OCI-LY7 (cell line): ENCODE measurements at places on chromosomes 3 and 15. TPM values are rescaled to one million over a fixed set of nuclear protein-coding genes. Genes with fewer than 3 reads are reported as not detected.

Gene ZCWPW2
- 0.31 and 0.32 TPM in 2 replicates for total RNA-seq

Gene SUSD5
- total RNA-seq, result not detected in 2 replicates

Gene WDR82
- 66.2 and 67.9 TPM in 2 replicates for total RNA-seq

Gene ABHD17C
- total RNA-seq, result 0.70 and 0.81 TPM in 2 replicates

GRCh38 chr3:51353691-51354090 is 31.4 kb upstream of the MANF start:
- no peak for DNase-seq

- no peak for DNase-seq
Observed at GRCh38 chr3:71056327-71056726, 527.2 kb downstream of the FOXP1 start.

- DNase-seq, result no peak
Observed at GRCh38 chr3:28624084-28624483, 275.5 kb upstream of the AZI2 start.

DNA sequence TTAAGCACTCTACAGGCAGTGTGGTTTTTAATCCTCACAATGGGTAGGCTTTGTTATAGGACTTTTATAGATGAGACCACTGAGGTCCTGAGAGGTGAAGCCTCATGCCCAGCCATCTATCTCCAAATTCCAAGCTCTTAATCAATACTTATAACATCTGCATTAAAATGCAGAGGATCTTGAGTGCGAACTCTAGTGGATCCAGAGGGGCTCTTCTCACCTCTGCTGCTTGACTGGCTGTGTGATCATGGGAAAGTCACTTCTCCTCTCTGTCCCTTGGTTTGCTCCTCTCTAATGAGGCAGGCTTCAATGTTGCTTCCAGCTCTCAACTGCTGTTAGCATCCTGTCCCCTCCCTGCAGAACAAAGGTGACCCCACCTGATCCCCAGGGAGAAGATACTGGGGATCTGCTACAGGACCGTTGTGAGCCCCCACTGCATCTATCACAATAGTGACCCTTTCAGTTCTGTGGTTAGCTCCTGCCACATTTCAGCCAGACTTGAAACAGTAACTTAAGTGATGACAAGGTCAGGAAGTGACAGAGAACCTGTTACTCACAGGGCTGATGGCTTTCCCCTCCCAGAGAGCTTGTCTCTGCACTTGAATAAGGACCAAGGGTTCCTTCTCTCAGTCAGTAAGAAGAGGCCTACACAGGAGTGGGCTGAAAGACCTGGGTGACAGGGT is 1.3 kb downstream of the SLC27A2 start:
- no peak for DNase-seq

DNA sequence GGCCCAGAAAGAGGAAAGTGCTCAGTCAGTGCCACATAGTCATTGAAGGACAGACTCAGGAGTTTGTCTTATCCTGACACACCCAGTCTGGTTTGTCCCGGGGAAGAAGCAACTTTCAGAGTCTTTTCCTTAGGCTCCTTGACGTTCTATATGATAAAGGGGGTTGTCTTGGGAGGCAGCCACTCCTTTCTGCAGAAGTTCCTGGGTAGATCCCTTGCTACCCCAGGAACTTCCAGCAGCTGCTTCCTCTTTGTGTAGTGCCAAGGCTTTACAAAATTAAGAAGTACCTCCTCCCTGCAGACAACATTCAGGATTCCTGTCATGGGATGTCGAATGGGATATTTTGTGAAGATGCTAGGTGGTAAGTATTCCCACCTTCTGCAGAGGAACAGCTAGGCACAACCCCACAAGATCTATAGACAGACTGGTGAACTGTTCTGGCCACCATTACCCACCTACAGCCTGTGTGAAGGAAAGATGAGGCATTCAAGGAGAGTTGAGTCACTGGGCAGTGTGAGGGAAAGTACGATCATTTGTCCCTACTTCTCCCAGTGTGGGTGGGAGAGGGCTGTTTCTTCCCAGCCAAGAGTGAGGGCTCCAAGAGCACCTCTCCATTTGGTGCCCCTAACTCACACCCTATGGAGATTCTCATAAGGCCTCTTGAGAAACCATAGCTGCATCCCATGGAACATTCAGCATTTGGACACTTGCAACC is 11.3 kb downstream of the TMEM266 start:
- DNase-seq, result no peak

- DNase-seq, result no peak
Observed at GRCh38 chr15:73504885-73505284, 61.9 kb downstream of the REC114 start.

DNA sequence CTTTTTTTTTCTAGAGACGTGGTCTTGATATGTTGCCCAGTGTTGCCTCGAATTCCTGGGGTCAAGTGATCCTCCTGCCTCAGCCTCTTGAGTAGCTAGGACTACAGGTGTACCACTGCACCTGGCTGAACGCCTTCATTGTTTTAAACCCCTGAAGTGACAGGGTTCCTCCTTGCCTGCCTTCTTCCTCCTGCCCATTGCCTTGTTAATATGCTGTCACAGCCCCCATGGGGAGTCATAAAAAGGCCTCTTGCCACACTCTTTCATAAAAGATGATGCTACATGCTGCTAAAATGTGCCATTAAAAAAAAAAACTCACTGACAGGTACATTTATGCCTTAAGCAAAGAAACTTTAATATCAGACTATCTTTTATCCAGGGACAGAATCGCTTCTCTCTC is 116.8 kb upstream of the SKOR1 start:
- no peak for DNase-seq
